ENCODE measurements at places on chromosomes 7 and 10.

GRCh38 chr10:8437896-8438295 lies 383.4 kb downstream of the GATA3 start:
- no peak for DNase-seq

DNA sequence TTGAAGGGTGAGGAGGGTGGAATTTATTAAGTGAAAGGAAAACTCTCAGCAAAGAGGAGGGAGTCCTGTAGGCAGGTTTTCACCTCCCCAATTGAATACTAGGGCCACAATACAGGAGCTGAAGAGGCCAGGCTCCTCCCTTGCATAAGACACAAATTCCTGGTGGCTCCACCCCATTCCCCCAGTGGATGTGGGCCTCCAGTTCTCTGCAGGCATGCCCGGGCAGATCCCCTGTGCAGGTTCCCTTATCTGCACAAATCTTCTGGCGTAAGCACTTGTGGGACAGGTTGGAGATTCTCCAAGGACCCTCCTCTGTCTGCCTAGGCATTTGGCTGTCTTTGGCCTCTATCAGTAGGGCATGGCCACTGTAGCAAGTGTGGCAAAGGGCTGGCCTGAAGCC lies 847.1 kb upstream of the MBL2 start:
- no peak for DNase-seq

- no peak for DNase-seq
Measured at GRCh38 chr10:105973360-105973759, 1191.1 kb downstream of the SORCS1 start.

DNA sequence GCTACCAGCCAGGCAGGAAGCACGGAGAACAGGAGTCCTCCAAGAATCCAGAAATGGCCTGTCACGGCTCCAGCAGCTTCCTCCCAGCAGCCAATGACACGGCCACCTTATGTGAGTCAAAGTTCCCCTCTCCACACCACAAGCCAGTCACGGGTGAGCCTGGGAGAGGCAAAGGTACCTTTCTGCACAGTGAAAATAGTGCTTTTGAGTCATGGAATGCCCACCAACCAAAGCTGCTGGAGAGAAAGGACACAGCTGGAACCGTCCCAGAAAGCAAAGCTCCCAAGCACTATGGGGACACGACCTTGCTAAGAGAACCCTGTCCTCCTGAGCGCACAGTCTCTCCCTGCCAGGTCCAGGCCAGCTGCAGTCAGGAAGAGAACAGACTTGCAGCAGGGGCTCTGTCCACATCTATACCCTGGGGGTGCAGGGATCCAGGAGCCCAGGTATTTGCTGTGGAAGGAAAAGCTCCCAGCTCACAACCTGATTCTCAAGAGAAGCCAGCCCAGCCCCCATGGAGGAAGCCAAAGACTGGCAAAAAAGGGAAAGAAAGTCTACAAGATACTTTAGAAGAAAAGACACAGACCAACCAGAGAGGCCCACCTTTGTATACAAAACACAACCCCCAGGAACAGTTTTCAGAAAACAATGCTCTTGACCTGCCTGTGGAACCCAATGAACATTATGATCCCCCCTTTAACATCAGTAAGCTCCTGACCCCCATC lies 24.4 kb downstream of the C10orf71 start:
- DNase-seq: no peak

DNA sequence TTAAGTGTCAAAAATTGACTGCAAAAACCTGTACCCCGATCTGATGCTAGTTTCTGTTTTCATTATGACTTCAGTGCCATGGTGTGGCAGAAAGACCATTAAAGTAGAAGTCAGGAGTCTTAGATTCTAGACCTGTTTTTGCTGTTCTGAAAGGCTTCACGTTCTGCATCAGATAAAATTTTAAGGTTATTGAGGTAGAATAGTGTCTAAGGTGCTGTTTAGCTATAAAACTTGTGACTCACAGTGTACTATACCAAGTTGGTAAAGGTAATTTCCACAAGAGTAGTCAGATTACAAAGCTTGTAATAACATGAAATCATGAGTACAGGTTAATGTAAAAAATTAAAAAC lies 38.6 kb downstream of the ZNRF2 start:
- DNase-seq: no peak

- no peak for DNase-seq
Measured at GRCh38 chr7:149427096-149427680, 33.7 kb downstream of the ZNF777 start.

- no peak for DNase-seq
Measured at GRCh38 chr7:40903872-40904271, 769.1 kb downstream of the SUGCT start.

DNA sequence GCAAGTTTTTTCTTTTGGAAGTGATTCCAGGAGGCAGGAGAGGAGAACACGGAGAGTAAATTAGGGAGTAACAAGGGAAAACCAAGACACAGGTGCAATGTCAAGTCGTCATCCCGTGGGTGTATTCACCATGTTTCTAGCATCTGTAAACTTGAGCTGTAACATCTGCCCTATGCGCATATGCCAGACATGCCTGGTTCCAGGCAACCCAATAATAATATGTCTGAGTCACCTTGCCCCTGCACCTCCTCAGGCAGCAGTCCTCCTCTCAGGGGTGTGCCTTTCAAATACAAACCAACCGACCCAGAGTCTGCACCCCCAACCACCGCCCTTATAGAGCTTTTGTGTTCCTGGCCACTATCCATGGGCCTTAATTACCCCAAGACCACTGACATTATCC lies 107.0 kb upstream of the PDE1C start:
- no peak for DNase-seq

DNA sequence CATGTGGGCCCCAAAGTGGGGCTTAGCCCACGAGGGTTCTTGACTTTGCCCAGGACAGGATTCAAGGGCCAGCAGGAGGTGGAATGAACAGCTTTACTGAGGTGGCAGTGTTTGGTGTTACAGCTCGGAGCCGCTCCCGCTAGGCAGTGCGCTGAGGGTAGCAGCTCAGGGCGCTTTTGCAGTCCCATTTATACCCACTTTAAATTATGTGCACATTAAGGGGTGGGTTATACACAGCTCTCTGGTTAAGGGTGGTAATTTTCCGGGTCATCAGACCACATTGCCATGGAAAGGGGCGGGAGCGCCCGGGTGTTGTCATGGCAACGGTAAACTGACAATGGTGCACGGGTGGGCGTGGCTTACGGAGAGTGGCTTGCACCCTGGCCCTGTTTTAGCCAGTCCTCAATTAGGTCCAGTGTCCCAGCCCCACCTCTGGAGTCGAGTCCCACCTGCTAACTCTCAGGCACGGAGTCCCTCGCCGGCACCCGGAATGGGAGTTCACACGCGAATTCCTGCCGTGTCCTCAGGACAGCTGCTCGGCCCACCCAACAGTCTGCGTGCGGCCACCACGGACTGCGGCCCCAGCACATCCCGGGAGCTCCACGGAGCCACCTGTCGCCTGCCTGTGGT lies 58.2 kb upstream of the PDGFA start:
- DNase-seq: no peak

DNA sequence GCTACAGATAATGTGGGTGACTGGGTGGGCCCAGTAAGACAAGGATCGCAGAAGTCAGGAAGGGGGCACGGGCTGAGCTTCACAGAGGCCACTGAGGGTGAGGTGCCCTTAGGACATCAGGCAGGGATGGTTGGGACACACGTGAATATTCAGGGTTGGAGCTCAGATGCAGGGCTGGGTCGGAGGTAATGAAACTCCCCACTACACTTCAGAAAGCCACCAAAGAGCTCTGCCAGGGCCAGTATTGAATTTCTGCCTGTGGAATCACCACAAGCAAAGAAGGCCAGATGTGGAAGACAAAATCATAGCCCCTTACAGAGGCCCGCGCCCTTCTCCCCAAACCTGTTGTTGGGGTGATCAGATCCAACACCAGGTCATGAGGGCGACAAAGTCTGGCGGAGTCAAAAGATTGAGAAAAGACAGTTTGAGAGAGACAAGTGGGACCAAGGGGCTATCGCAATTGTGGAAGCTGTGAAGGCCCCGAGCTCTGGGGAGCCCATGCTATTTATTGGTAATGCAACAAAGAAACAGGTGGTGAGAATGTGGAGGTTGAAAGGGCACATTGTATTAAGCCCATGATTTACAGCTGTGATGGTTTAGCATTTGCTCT lies 42.4 kb downstream of the STRA8 start:
- DNase-seq: no peak

DNA sequence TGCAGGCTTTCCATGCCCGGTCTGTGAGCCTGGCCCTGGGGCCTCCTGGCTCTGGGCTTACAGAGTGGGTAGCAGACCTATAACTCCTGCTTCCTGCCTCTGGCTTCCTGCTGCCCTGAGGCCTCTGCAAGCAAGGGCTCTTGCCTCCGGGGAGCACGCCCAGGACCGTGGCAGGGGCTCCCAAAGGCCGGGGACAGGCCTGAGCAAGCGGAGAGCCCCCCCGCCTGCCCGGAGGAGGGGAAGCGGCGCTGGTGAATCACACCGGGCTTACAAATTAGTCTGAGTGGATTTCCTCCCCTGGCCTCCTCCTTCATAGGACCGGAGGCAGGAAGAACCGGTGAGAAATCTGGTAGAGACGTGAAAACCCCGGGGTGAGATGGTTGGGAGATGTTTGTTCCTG lies 1.5 kb upstream of the MYL10 start:
- no peak for DNase-seq

GRCh38 chr10:60955316-60955715 lies 11.3 kb upstream of the RHOBTB1 start:
- DNase-seq: no peak

DNA sequence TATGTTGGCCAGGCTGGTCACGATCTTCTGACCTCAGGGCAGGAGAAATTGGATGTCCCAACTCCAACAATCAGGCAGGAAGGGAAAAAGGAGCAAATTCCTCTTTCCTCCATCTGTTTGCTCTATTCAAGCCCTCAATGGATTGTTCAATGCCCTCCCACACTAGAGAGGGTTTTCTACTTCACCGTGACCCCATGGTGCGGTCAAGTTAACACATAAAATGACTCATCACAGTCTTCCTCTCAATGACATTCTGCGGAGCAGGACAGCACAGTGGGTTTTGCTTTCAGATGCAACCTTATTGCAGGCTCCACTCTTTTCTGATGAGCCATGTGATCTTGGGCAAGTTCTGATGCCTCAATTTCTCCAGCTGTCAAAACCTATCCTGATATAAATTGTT lies 364.9 kb downstream of the ANKRD30A start:
- DNase-seq: no peak

DNA sequence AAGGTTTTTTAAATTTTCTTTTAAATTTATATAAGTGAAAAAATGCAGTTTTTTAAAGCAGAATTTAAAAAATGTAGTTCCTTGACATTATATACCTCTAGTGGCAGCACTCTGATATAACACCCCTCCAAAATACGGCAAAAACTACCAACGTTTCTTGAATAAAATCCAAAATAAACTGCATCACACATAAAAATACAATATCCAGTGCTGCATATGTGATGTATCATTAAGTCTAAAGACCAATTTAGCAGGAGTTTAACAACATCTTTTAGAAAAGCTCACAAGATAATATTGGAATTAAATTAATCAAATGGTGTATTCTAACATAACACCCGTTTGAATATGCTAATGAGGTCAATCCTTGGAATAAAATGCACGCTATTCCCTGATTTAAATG lies 1.4 kb downstream of the TCERG1L start:
- DNase-seq: no peak

GRCh38 chr10:52111101-52111891 lies 202.8 kb upstream of the DKK1 start:
- no peak for DNase-seq

DNA sequence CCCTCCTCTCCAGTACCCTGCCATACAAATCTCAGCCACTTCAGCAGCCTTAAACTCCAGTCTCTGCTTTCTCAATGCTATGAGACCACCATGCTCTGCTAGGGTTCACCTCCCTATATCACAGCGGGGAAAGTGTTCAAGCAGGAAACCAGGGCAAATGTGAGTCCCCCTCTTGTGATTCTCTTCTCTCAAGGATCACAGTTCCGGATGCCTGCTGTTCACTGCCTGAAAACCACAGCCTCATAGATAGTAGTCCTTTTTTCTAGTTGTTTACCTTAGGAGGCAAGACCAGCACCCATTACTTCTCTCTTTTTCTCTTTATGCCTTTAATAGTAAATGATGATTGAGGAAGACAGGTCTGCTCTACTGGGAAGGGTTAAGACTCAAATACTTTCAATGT lies 100.8 kb downstream of the SGMS1 start:
- DNase-seq: no peak

GRCh38 chr10:102718220-102718619 lies 3.8 kb downstream of the SFXN2 start:
- peak; percentile 26 for DNase-seq

DNA sequence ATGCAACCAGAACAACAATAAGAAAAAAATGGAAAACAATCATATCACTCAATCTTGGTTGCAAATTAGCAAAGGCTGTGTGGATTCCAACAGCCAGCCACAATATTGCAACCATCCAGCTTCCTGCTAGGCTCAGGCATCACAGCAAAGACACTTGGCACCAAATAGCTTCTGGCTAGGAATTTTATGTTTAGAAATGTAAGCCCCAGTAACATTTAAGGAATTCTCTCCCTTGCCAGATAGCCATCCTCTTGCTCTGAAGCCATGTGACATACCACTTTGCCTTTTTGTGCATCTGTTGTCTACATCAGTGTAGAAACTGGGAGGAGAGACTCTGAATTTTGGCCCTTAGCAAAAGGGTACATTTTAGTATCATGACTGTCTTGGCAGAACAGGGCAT lies 22.2 kb downstream of the MKX start:
- DNase-seq: no peak

- no peak for DNase-seq
Measured at GRCh38 chr10:106439366-106439765, 725.1 kb downstream of the SORCS1 start.

DNA sequence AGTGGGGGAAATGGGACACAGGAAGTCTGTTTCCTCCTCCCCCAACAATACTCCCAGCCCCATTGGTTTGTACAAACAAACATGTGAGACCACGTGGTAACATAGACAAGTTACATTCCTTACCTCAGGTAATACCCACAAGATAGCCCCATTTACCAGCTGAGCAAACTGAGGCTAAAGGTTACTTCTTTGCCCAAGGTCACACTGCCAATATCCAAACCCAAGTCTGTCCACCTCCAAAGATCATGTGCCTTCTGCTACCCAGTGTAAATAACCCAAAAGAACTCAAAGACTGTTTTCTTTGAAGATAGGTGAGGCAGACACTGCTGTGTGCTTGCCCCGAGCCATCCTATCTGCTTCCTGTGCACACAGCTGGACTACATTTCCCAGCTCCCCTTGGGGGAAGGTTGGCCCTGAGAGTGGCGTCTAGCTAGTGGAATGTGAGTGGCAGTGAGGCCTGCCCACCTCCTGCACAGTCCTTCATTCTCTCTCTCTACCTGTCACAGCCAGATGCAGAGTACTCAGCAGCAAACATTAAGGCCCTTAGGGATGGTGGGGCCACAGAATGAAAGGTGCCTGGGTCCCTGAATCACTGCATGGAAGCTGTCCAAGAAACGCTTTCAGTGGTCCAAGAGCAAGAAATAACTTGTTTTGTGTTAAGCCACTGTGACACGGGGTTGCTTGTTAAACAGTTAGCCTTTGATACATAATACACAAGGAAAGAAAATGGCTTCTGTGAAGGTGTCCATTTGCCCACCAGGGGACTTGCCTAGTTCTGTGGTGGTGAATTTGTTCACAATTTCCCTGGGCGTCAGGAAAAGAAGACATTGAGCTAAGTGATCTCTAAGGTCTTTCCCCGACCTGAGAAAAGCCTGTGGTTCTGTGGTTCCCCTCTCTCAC lies 257.7 kb upstream of the NFE2L3 start:
- no peak for DNase-seq

- no peak for DNase-seq
Measured at GRCh38 chr10:122665329-122665860, 34.3 kb downstream of the C10orf120 start.
